Eye (tissue), 1 donor: ENCODE measurements at places on chromosomes 2 and 18.

DNA sequence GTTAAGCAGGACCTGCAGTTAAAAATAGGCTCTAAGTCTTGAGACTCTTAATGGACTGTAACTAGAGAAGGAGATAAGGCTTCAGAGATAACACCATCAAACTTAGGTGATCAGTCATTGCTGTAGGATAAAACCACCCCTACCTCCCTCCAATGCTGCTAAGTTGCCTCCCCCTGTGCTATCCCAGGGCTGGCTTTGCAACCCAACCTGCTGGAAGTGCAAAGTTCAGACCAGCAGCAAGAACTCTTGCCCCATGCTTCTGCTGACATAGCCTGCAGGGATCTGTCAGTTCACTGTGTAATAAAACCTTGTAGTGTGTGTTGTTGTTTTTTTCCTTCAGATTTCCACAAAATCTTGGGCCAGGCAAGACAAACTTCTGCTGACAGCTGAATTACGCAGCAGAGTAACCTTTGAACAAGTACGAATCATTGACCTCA is 57.4 kb upstream of the EPB41L3 start:
- DNase-seq: no peak

- DNase-seq: no peak
These were observed 5.3 kb downstream of the HDAC4 start for GRCh38 chr2:239395524-239395923.

DNA sequence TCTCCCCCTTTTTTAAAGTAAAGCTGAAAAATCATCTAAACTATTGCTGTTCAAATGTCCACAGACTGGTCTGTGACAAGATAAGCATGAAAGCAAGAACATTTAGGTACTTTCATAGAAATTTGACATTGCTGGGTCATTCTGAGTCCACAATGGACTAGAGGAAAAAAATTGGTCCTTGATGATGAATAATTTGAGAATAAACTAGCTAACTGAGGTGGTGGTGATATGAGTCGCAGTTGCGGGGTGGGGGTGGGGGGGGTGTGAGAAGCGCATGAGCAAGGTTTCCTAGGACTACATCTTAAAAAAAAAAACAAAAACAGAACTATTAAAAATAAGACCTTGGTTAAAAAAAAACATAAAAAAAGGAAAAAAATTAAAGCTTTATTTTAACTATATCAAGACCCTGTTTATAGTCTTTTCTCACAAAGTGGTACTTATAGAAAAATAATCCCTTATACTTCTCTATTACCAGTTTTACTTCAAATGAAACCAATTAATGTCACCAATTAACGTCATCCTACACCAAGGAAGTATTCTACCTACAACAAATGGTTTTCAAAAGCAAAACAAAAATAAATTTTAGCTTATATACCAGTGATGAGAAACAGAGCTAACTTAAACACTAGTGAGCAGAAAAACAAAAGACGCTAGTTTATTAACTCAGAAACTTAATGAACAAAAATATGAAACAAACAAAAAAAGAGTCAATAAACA is 88.1 kb downstream of the ASXL2 start:
- DNase-seq: no peak

- no peak for DNase-seq
These were observed 118.0 kb downstream of the PXDN start for GRCh38 chr2:1626271-1626681.

DNA sequence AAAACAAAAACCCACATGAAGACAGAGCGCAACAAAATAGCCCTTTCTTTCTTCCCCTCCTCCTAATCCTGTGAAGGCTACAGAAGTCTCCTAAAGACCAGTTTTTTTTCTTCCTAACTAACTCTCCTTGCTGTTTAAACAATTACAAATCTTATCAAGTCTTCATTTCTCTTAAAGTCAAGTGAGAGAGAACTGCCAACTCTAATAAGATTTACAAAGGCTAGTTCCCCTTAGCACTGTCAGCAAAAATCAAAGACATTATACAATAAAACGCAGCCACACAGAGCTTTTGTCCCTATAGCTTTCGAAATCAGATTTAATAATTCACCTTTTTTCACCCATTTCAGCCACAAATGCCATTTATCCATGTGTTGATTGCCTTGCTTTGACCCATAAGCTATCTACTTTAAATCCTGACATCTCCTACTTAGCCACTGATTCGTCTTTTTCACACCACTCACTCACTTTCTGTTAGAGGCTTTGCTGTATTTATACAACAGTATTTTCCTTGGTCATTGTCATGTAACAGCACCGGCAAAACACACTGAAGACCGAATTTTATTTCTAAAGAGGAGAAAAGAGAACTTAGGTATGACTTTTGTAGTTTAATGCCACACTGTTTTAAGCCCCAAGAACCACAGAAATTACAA is 5.9 kb downstream of the NRXN1 start:
- DNase-seq: no peak
